Left ventricle myocardium superior (tissue), 1 donor: ENCODE measurements at places on chromosomes 3 and 15.

DNA sequence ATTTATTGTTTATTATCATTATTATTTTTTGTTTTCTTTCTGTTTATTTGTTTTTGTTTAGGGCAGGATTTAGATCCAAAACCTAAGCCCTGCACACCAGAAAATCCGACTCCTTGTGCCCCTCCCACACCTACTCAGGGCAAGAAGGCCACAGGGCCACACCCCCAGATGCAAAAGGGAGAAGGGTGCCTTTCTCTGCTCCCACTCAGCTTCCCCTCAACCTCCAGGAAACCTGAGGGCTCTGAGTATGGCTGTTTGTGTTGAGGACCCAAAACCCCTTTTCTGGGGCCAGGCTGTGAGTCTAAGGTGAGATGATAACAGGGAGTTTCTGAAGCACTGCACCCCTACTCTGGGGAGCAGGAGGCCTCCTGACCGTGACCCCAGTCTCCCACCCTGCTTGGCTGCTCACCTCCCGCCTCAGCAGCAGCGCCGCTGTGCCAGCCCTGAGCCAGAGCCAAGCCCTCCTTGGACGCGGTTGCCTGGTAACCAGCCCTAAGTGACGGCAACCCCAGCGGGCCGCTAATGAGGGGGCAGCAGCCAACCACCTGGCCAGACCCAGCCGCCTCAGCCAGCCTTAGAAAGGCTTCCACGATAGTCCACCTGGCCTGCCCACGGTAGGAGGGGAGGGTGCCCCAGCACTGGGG, 6.4 kb upstream of the C15orf39 start:
- DNase-seq, result peak; percentile 67

DNA sequence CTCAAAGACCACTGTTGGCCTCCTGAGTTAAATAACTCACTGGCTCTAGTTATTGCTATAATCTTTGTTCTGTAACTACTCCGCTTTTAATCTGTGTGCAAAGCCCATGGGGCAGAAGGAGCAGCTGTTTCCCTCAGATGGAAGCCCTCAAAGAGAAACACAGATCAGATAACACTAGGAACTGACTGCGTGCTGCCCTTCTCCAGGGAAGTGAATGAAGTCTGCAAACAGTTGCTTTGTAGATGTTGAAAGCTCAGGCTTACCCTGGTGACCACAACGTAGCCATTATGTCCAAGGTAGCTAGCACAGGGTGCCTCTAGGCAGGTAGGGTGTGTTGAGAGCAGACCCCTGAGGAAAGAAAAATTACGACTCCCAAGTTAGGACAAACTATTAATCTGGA, 152.3 kb upstream of the STAC start:
- no peak for DNase-seq

DNA sequence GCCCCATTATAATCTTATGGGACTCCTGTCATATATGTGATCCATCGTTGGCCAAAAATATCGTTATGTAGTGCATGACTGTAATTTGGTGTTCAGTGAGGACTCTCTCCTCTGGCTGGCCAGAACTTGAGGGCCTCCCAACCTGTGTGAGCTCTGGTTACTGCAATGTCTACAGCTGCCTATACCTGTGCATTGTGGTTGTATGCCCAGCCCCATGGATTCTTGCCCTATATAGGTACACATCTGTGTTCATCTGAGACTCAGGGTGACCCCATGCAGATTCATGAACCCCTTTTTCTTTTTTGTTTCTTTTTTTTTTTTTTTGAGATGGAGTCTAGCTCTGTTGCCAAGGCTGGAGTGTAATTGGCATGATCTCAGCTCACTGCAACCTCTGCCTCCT, 32.6 kb upstream of the KLF13 start:
- no peak for DNase-seq

GRCh38 chr3:57961177-57961827, 46.9 kb upstream of the FLNB start:
- no peak for DNase-seq

DNA sequence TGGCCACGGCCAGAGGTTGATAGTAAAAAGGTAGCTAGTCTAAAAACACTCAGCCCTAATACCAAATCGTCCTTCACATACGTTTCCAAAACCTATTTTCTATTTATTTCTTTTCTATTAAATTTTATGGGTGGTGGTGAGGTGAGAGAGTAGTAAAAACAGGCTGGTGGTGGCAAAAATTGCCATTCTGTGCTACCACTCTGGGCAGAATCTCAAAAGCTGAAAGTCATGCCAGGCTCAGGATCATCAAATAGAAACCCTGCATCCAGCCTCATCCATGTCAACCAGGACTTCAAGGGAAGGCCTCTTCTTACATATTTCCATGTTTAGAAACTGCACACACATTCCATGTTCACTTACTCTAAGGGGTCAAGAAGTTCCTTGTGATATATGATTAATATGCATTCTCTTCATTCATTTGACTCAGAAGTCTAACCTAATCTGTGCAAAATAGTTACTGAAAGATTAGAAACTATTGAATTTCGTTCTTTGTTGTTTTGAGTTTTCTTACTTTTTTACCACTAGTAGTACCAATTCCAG, 153.1 kb downstream of the TNIK start:
- no peak for DNase-seq
